ENCODE measurements at places on chromosomes 1 and 21. TPM values are rescaled to one million over a fixed set of nuclear protein-coding genes. Genes with fewer than 3 reads are reported as not detected.
A peak's percentile ranks its signal among the peaks of the same experiment; 100 is the strongest.

GRCh38 chr1:216071262-216071661 lies 352.0 kb downstream of the USH2A start:
- DNase-seq: peak; percentile 11

DNA sequence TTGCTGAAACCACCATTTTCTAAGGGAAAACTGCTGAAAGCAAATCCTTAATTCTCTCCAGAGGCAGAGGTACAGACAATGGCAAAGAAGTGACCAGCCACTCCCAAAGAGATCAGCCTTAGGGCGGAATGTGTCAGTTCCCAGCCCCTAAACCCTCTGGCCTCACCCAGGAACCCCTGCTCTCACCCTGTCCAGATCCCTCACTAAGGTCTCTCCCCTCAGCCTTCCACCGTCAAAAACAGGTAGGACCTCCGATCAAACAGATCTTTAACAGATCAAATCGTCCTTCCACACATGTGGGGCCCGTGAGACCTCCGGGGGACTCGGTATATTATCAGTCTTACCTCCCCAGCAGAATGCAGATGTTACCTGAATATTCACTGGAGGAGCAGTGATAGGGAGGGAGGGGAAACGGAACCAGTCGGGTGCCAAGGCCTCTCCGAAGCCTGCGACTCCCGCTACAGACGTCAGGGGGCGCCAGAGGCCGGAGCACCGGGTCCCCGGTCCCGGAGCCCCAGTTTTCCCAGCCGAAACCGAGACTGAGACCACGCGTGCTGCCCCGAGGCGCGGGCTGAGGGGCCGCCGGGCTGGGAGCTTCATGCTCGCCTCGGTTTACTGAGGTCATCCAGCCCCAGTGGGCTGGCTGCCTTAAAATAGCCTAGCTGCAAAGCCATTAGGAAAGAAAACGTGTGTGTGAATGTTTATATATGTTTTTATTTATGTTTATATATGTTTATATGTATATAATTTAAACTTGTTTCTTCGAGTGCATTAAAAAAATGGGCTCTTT lies 23.6 kb downstream of the GPA33 start:
- peak; percentile 65 for DNase-seq

Gene RAVER2
- 27.9 TPM for polyA plus RNA-seq

- no peak for DNase-seq
Measured at GRCh38 chr1:91804546-91805023, 81.4 kb downstream of the TGFBR3 start.

GRCh38 chr1:59415881-59416280 lies 119.0 kb downstream of the FGGY start:
- DNase-seq: no peak

Gene UBL4B
- not detected for polyA plus RNA-seq
